ENCODE measurements at places on chromosomes 12 and 14.
A peak's percentile ranks its signal among the peaks of the same experiment; 100 is the strongest.

DNA sequence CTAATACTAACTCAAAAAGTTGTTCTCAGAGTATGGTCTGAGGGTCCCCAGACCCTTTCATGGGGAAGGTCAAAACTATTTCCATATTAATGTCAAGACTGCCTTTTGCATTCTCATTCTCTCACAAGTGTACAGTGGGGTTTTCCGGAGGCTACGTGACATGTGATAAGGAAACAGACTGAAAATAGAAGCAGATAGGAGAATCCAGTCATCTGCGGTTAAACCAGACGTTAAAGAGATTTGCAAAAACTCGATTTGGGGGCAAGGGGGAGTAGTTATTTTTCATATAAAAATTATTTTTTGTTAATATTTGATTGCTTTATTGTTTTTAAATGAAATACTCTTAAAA lies 1.0 kb upstream of the NAP1L1 start:
- DNase-seq = peak; percentile 25

GRCh38 chr12:96606644-96607043 lies 117.3 kb downstream of the CFAP54 start:
- DNase-seq = peak; percentile 28

DNA sequence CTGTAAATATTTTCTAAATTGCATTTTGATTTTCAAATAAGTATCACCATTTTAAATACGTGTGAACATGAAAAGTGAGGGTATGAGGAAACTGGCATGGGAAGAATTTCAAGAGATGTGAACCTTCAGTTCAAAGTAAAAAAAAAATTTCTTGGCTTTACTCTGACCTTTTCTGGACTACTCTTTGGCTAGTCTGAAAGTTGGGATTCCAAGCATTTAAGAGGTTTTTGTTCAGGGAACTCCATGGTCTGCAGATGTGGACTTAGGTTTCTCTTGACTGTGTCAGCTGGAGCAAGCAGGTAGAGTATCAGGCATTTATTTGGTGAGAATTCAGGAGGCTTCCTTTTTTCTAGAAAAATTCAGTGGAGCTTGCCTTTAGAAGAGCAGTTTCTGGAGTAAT lies 311.6 kb downstream of the LRIG3 start:
- DNase-seq = no peak

DNA sequence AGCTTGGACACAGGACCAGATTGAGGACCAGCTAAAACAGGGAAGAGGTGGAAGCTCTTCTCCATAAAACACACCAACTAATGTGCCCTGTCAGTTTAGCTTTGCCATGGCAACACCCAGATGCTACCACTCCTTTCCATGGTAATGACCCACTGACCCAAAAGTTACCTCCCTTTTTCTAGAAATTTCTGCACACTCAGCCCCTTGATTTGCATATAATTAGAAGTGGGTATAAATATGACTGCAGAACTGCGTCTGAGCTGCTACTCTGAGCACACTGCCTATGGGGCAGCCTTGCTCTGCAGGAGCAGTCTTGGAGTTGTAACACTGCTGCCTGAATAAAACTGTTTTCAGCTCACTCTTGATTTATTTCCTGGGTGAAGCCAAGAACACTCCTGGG lies 3.2 kb upstream of the TDG start:
- no peak for DNase-seq

- DNase-seq = no peak
Measured at GRCh38 chr14:105343194-105343593, 28.6 kb downstream of the PACS2 start.

DNA sequence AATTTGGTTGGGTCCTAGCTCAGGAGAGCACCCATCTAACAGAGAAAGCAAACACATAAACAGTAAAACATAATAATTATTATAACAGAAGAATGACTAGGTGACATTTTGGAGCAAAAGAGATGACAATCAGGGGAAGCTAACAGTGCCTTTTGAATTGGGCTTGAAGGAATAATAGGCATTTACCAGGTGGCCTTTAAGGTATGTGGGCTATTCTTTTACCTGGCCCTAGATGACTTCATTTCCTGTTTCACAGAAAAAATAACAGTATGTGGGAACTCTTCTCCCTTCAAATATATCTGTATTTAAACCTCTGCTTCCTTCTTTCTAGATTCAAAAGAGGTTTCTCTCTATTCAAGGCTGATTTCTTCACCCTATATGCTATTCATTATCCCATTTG lies 3.8 kb downstream of the IRAK4 start:
- DNase-seq = no peak

GRCh38 chr12:28082096-28082495 lies 108.2 kb upstream of the CCDC91 start:
- no peak for DNase-seq

DNA sequence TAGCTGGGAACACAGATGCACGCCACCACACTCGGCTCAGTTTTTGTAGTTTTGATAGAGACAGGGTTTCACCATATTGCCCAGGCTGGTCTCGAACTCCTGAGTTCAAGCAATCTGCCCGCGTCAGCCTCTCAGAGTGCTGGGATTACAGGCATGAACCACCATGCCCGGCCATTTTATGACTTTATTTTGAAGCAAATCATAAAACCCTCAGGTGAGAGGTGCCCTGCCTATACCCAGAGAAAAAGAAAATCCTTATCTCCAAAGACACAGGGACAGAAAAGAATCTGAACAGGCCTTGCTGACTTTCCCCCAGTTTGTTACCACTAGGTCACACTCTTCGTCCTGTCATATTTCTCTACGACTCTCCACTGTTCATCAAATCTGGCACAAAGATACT lies 48.8 kb downstream of the DAO start:
- DNase-seq = no peak

DNA sequence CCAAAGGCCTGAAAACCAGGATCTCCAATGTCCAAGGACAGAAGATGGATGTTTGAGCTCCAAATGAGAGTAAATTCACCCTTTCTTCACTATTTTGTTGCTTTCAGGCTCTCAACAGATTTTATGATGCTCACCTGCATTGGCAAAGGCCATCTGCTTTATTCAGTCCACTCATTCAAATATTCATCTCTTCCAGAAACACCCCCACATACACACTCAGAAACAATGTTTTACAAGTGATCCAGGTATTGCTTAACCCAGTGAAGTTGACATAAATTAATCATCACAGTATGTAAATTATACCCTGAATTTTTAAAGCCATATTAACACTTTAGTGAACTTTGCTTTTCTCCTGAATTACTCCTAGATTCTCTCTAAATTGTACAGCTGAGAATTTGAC lies 63.3 kb downstream of the DUSP6 start:
- DNase-seq = no peak

GRCh38 chr12:121812320-121812871 lies 8.6 kb downstream of the SETD1B start:
- no peak for DNase-seq

GRCh38 chr12:122422730-122423257 lies 325 bp upstream of the CLIP1 start:
- no peak for DNase-seq

DNA sequence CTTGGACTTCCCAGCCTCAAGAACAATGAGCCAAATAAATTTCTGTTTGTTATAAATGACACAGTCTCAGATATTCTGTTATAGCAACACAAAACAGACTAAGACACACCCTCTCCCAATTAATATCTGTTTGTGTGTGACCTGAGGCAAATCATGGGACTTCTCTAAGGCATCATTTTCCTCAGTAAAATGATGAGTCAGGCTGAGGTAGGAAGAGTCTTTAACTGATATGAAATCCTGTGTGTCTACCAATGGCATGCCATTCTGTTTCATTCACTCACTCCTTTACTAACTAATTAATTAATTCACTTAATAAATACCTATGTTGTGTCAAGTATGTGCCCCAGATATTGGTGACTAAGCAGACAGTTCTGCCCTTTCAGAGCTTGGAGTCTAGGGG lies 258.4 kb upstream of the CRY1 start:
- no peak for DNase-seq
